Stimulated activated CD8-positive, alpha-beta memory T cell treated with anti-CD3 and anti-CD28 coated beads, Interleukin-4, amount 100 ng/mL, for 1 hour (primary cell): ENCODE measurements at places on chromosomes 3 and 15.

DNA sequence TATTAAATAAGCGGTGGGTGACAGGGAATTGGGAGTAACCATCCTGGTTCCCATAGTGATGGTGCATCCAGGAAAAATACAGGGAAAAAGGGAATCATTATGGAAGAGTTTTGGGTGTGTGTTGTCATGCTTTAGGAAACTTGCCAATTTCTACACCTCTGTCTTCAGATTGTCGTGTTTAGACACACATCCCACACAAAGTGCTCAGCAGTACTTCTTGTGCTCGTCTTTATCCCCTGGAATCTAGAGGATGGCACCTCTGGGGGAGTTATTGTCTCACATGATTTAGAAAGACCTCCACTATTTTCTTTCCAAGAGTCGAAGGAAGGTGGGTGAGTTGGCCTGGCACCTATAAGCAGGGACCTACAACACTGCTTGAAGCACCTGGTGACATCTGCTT lies 35.8 kb downstream of the CACNA1D start:
- no peak for DNase-seq

DNA sequence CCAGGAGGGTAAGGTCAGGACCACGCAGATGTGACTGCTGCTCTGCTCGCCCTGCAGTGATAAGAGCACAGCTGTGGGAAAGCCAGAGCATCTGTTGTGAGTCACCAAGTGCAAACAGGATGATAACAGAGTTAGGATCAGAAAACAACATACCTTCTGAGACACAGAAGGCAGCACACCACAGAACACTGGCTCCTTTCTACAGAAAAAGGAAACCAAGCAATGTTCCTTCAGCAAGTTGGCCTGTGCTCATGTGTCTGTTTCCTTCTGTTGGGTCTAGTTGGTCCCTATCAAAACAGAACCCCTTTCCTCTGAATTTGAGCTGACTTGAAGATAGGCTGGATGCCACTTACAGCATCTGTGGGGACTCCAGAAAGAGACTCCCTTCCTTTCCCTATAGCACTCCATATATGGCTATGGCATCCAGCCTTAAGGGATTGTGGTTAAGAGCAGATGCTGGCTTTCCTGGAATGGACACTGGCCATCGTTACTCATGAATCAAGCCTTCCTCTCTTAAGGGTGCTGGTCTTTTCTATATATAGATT lies 440.7 kb upstream of the THBS1 start:
- no peak for DNase-seq

DNA sequence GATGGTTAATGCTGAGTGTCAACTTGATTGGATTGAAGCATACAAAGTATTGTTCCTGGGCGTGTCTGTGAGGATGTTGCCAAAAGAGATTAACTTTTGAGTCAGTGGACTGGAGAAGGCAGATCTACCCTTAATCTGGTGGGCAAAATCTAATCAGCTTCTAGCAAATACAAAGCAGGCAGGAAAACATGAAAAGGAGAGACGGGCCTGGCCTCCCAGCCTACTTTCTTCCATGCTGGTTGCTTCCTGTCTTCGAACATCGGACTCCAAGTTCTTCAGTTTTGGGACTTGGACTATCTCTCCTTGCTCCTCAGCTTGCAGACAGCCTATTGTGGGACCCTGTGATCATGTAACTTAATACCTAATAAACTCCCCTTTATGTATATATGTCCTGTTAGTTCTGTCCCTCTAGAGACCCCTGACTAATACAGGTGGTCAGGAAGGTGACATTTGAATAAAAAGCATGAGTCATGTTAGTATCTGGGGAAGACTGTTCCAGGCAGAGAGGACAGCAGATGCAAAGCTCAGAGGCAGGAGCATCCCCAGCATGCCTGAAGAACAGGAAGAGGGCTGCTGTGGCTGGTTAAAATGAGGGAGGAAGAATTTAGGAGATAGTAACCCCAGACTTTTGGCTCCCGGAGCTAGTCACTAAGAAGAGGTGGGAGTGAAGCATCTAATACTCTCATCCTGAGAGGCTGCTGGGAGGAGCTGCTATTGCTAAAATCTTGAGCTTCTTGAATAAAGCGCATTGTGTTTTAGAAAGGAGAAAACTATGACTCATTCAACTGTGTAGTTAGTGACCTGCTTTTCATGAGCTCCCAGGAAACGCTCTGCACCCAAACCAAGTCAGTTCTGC lies 207.4 kb upstream of the HES1 start:
- no peak for DNase-seq

DNA sequence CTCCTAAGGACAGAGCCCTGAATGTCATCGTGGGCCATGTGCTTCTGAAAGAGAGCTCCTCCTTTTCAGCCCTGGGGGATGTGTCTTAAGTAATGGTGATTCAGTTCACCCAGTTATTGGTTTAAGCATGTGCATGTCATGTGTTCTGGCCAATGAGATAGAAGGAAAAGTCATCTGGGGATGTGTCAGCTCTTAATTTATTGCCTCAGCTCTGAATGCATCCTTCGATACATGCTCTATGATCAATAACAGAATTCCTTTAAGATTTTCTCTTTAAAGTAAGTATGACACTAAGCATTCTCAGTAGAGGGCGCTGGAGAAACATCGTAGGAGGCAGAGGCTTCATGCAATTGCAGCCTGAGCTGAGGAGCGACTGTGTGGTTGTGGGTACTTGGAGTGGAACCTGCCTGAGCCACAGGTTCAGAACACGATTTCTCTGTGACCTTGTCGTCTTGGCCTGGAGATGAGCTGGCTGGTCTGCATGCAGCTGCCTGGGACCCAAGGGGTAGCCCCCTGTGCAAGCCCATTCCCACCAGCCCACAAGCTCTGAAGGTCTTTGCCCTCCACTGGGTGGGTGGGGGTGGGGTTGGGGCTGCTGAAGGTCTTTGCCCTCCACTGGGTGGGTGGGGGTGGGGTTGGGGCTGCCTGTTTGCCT lies 69.5 kb downstream of the C3orf38 start:
- DNase-seq, result no peak

DNA sequence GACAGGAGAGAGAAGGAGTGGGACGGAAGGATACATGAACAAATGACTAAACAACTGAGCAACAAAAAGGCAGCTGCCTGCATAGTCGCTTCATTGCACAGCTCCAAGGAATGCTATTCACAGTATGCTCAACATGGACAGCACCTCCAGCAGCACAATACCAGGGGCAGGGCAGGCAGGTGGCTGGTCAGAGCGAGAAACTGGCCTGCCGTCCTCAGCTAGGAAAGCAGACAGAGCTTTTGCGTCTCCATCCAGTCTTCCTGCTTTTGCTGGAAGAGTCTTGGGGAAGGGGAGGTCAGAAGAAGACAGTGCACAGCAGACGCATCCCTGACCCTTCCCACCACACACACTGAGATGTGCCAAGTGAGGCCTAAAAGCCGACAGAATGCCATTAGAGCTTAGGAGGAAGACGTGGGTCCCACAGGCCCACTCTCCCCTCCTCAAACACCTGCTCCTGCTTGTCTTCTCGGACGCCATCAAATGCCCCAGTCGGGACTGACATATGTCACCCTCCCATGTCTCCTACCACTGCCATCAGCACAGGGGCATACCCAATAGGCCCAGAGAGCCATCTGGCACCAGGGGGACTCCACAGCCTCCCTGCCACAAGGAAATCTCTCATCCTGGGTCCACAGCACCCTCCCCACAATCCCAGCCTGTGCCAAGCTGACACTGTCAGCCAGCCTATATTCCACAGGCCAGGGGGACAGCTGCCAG lies 3.9 kb downstream of the RAB6B start:
- no peak for DNase-seq

DNA sequence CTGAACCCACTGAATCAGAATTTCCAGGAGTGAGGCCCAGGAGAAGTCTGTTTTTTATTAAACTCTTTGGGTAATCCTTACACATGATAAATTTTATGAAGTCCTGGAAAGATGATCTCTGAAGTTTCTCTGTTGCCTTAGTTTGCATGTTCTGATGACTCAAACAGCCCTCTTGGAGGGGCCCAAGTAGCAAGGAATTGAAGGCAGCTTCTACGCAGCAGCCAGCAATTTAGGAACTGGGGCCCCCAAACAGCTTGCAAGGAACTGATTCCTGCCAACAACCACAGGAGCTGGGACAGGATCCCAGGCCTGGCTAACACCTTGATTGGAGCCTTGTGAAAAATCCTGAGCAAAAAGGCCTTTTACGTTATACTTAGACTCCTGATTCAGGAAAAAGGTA lies 5.4 kb upstream of the ACP3 start:
- no peak for DNase-seq

DNA sequence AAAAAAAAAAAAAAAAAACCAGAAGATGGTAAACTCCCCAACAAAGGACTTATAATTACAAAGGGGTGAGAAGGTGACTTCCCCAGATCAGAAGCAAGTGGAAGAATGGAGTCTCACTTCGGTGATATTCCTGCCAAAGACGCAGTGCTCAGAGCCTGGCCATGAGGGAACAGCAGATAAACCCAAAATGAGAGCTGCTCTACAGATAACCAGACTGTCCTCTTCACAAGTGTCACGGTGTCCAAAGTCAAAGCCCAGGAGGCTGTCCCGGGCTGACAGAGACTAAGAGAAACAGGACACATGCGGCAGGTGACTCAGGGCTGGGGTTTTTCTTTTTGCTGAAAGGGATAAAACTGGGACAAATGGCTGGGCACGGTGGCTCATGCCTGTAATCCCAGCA lies 48.8 kb downstream of the HMCES start:
- DNase-seq, result no peak

DNA sequence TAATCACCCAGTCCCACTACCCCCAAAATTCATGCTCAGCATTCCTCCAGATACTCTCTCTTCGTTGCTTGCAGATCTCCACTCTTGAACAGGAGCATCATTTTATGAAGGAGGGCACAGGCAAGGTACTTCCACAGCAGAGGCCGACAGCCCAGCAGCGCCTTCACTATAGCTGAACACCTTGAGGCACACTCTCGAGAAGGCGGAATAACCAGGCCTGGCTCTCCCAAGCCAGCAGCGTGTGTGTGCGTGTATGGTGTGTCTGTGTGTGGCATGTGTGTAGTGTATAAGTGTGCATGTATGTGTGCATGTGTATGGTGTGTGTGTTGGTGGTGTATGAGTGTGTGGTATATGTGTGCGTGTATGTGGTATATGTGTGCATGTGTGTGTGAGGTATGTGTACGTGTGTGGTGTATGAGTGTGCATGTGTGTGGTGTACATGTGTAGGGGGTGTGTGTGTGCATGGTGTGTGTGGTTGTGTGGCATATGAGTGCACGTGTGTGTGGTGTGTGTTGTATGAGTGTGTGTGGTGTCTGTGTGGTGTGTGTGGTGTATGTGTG lies 161.8 kb downstream of the XXYLT1 start:
- DNase-seq, result no peak

DNA sequence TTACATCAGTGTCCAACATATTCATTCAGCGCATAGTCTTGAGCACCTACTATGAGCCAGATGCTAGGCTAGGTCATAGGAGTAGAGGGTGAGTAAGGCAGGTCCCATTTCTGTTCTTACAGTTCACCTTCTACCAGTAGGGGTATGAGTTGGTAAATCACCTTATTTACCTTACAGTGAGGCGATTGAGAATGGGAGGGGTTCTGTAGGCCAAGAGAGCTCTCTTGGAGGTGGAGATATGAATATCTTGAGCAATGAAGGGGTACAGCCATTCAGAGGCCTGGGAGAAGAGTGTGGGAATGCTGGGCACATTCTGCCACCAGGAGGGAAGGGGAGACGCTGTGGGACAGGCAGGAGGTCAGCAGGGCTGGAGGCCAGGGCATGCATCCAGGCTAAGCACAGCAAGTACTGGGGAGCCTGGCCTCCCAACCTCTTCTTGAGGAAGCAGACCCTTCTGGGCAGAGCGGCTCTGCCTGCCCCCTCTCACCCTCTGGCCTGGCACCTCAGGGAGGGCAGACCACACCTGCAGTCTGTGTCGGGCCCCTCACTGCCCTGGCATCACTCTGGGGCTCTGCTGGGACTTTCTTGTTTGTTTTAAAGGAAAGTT lies 123.4 kb downstream of the EEFSEC start:
- DNase-seq, result no peak

DNA sequence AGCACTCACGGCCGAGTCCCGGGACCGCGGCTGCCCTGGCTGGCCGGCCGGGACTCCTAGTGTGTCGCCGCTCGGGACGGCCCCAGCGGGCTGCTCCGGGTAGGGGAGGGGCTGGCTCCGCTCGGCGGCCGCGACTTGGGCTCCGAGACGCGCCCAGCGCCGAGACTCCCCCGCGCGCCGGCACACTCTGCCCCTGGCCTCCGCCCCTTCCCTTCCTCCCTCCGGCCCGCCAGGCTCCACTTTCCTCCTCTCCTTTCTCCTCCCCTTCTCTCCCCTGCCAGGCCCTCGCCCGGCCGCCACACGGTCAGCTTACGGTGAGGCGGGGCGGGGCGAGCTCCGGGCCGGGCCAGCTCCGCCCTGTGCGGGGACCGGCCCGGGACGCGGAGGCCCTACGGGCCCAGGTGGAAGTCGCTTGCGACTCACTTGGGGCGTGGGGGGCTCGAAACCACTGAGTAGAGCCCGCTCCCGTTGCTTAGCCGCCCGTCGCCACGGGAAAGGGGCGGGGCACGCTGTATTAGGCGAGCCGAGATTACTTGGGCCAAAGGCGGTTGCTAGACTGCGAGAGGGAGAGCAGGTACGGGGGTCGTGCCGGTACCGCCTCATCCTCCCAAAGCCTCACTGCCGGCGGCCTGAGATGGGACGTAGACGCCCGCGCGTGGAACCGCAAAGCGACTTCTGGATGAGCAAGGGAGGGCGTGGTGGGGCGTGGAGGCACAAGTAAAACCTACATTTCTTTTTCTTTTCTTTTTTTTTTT lies at the start of gene ITGB5:
ITGB5 (minus strand) TSS at position 189 of the 755 bp plus-strand sequence. CDS start 365 bp downstream, outside the sequence.
- no peak for DNase-seq

- DNase-seq, result no peak
Measured at GRCh38 chr3:164417955-164418354, 660.3 kb downstream of the SI start.

DNA sequence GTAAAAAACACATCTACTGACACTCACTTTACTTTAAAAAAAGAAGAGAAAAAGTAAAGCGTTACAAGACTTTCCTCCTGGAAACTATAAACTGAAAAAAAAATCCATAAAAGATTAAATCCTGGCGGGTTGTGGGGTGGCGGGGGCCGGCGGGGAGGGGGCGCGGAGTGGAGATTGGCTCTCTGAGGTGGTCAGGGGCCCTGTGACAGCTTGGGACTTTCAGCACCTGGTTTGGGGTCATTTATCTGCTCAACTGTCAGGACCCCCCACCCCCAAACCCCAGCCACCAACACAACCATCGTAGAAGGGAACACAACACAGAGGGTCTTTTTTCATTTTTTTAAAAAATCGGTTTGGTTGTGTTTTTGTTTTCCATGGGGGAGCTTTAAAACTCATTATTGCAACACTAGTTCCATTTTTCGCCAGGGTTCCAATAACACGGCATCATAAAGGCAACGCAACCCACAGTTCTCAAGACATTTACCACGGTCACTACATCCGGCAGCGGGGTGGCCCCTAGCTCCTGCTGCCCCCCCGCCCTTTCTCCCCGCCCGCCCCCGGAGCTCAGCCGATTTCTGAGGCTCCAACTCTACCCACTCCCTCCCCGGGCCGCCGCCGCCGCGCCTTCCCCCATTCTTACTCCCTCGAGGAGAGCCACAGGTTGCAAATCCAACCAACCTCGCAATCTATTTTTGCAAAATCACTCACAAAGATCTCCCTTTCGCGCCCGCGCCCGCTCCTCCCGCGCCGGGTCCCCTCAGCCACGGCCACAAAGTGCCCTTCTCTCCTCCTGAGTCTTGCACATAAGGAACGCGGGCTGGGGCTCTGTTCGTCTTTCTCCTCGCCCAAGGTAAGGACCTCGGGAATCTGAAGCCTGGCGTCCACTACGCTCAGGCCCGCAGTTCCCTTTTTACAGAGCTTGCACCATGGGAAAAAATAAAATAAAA lies 1.8 kb downstream of the BCL6 start:
- DNase-seq, result peak; percentile 25

- DNase-seq, result no peak
Measured at GRCh38 chr15:39362821-39363561, 217.9 kb upstream of the THBS1 start.

GRCh38 chr3:196643201-196643749 lies 3.8 kb downstream of the NRROS start:
- no peak for DNase-seq
